Stimulated activated CD4-positive, alpha-beta T cell treated with anti-CD3 and anti-CD28 coated beads, Interleukin-1b, Interleukin-23, amount 100 ng/mL, for 24 hours (primary cell): ENCODE measurements at places on chromosomes 2 and 18.
A peak's percentile ranks its signal among the peaks of the same experiment; 100 is the strongest.

GRCh38 chr2:202941771-202942170, 29.7 kb downstream of the CARF start:
- no peak for DNase-seq

GRCh38 chr18:59874166-59874565, 25.6 kb upstream of the PMAIP1 start:
- no peak for DNase-seq

DNA sequence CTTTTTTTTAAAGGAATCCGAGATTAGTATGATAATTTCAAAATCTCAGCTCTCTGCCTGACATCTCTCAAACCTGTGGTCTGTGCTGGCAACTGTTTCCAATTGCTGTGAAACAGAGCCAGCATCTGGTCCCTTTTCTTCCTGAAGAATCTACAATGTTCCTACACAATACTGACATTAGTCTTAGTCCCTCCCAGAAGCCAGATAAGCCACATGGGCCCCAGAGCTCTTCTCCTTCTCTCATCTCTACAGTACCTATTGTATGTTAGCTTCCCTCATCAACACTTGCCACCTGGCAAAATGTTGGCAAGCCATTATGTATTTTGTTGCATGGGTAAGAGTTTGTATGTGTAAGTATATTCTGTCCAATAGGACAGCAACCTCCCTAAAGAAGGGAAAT, 62.9 kb upstream of the CDKL4 start:
- DNase-seq = no peak

- DNase-seq = no peak
These were observed 651 bp upstream of the DPYSL5 start for GRCh38 chr2:26847307-26847654.

DNA sequence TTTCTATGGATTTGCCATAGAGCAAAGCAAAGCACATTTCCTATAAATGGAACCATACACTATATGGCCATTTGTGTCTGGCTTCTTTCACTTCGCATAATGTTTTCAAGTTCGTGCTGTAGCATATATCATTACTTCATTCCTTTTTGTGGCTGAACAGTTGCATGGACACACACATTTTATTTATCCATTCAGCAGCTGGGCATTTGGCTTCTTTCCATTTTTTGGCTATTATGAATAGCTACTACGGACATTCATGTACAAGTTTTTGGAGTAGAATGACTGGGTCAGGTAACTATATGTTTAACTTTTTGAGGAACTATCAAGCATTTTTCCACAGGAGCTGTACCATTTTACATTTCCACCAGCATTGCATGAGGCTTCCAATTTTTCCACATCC, 10.7 kb upstream of the SELENOI start:
- DNase-seq = no peak

DNA sequence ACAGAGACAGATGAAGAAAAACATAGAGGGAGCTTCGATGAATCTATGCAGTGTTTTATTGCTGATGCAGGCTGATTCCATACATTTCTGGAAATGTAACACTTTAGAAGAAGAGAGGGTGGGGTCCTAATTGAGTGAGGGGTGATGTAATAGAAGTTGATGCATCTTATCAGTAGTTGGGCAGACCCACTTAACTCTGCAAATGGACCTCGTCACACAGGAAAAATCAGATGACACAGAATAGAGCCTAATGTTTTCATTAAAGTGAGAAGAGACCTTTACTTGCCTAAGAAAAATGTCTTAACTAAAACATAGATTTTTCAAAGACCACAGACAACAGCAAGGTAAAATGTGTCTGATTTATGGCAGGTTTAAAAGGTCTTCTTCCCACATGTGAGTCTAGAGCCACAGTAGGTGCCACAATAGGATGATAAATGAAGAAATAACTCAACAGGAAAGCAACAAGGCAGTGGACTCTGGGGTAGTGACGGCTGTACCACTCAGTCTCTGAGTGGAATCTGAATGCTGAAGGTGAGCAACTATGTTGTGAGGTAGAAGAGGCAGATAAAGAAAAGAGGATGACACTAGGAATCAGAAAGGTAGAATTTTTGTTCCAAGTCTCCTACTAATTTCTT, 414.7 kb upstream of the PIK3C3 start:
- DNase-seq = no peak

DNA sequence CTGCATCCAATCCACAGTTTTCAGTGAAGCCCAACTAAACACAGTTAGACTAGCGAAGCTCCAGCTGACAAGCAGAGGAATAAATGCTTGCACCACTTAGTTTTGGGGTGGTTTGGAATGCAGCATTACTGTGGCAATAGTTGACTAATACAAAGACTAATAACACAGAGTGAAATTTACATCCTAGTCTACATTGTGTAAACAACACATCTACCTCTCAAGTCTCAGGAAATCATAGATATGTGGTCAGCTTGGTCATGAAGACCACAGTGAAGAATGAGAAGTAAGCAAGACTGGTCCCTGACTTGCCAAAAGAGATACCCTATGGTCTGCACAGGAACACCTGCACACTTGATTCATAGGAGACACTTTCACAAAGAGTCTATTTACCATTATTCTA, 155.1 kb upstream of the TANK start:
- no peak for DNase-seq

DNA sequence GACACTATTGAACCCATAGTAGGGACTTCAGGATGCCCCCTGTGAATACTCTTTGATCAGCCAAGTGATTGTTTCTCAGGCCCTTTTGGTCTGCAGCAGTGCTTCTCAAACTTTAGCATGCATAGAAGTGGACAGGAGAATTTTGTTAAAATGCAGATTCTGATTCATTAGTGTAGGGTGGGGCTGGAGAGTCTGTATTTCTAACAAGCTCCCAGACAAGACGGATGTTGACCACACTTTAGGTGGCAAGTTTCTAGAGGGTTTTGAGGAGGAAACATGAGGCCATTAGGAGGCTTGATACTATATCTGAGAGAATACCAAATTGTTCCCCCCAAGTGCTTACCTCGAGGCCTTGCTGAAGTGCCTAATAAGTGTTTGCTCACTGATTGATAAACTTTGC, 317.9 kb downstream of the CLIP4 start:
- no peak for DNase-seq

DNA sequence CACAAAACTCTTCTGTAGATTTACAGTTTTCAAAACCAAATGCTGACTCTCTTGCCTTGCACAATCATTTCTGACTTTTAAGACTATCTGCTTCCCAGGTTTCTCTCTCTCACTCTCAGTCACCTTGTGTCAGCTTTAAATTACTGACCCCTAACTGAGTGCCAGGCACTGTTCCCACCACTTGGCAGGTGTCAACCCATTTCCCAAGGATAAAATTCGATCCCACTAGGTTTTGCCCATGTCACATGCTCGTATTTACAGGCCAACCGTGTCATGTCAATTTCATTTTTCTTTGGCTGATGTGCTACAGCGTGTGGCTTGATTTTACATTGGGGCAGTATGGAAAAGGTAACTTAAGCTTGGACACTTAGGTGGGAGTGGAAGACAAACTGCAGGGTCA, 26.1 kb upstream of the LMAN1 start:
- no peak for DNase-seq

- no peak for DNase-seq
These were observed 203.7 kb downstream of the SETBP1 start for GRCh38 chr18:44884431-44884830.

DNA sequence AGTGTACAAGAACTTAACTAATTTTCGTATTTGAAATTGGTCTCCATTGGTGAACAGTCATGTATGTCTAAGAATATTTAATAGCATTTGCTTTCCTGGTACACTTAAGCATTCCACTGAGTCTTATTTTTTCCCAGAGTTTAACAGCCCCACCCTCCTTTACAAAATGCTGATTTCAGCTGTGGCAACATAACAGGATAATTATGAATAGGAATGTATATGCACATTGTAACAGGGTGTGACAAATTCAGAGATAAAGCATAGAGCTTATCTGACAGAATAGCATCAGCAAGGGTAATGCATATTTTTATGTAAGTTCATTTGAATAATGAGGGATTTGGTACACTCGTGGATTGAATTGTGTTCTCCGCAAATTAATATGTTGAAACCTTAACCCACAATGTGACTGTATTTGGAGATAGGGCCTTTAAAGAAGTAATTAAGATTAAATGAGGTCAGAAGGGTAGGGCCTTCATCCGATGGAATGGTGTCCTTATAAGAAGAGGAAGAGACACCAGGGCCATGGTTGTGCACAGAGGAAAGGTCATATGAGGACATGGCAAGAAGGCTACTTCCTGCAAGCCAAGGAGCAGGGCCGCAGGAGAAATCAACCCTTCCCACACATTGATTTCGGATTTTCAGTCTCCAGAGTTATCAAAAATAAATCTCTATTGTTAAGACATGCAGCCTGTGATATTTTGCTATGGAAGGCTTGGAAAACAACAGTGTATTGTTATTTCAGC, 439.7 kb upstream of the CDH20 start:
- DNase-seq = no peak

DNA sequence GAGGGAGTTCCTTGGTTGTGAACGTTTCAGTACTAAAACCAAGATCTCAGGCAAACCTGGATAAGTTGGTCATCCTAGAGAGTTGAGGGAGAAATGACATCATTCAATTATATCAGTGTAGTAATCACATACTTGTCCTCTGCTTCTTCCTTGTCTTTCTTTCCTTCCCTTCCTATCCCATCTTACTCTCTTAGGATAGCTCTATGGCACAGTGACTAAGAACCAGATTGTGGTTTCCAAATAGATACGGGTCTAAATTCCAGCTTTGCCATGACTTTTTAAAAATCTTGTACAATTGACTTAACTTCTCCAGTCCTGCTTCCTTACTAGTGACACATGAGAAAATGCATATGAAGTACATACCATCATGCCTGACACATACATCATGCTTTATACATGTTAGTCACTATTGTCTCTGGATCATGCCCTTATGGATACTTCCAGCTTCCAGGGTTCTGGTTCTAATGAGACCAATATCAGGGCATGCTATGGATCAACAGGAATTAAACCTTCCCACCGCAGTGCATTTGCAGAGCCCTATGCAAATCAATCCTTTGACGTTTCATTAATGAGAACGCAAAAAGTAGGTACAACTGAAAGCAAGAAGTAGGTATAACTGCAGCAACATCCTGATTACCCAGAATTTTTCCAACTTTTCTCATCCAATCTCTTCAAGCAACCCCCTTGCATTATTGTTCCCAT, 168.0 kb upstream of the KLF7 start:
- no peak for DNase-seq

- DNase-seq = no peak
These were observed 238.9 kb upstream of the ID2 start for GRCh38 chr2:8442833-8443486.

DNA sequence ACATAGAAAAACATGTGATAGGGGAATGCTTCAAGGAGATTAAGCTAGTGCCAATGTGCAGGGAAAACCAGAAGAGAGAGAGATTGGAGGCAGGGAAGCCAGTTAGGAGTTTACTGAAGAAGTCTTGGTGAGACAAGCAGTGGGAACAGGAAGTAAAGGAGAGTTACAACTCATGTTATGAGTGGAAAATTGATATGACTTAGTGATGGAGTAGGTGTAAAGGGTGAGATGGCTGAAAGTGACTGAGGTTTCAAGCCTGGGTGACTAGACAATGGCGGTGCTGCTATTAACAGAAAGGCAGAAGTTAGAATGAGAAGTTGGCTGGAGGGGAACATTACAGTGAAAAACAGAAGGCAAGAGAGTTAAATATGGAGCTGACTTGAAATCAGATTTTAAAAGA, 16.5 kb downstream of the DOK1 start:
- no peak for DNase-seq

DNA sequence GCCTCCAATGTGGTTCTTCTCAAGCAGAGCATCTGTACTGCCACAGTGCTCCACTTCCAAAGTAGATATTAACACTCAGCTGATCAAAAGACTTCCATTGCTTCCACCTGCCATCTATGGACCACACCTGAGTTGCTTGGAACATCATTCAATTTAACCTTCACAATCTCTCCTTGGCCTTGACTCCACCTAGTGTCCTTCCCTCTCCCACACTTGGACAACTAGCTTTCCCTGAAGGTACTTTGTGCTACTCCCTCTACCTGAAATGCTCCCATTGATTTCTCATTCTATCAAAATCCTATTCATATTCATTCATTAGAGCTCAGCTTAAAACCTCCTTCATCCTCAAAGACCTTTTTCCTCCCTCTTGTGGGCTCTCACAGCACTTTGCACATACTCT, 48.7 kb downstream of the SOWAHC start:
- DNase-seq = no peak

DNA sequence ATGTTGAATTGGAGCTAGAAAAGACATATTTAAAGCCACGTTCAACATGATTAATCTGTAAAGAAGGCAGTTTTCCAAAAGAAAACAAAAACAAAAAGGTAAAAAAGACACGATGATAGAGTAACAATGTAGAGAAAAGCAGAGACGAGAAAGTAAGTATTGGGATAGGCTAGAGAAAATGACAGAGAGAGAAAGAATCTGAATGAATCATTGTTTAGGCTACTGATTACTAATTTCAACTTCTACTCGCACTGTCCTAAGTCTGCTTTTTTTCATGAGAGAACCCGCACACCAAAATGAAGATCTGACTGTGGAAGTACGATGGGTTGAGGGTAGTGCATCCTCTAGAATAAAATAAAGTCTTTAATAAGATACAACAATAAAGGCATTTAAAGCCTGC, 1599.2 kb upstream of the TMEFF2 start:
- DNase-seq = no peak

- DNase-seq = no peak
These were observed 413.0 kb downstream of the CDH2 start for GRCh38 chr18:27763936-27764335.

DNA sequence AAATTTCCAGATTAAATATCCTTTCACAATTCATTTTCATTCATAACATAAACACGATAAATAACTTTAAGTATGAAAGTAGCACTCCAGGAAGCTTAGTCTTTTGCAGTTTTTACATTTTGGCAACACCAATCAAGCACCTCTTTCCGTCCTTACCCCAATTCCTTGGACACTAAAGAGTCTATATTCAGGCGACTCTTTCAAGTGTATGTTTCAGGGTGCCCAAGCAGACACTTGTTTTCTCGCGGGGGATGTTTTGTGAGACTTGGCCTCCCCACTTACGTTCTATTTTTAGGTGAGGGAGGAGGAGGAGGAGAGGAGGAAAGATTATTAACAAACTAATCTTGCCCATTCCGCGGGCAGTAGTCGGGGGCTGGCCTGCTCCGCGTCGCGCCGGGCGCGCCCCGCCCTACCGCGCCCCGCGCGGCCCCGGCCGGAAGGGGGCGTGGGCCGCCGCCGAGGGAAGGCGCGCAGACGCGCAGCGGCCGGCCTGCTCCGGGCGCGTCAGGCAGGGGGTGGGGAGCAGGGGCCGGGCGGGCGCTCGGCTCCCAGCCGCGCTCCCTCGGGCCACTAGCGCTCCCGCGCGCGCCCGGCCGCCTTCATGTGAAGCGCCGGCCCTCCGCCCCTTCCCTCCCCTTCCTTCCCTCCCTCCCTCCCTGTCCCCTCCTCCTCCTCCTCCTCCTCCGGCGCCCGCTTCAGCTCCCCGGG, at the start of gene ITPRID2:
Gene ITPRID2 (plus strand): TSS at position 473 of the 708 bp plus-strand sequence. CDS start 337 bp downstream, outside the sequence.
- DNase-seq = peak; percentile 62

DNA sequence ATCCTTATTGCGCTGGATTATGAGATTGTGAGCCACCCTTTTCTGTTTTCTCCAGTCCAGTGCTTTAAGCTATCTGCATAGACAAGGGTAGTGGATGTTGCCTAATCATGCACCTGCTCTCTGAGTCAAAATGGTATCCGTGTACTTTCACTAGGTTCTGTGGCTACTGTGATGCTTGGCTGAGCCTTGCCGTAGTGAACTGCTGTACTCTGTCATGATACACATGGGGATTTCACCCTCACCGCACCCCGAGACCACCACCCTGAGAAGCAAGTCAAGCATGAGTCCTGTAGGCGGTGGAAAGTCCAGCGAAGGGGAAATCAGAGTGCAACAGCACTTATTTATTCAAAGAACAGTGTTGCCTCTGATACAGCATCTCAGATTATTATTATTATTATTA, 55.0 kb downstream of the ARHGAP25 start:
- no peak for DNase-seq
